ENCODE measurements at places on chromosomes 16 and 17. TPM values are rescaled to one million over a fixed set of nuclear protein-coding genes. Genes with fewer than 3 reads are reported as not detected.
A peak's percentile ranks its signal among the peaks of the same experiment; 100 is the strongest.

Gene CDC6
- 24.1 TPM for total RNA-seq

Gene NOS2
- total RNA-seq = 0.70 TPM

Gene DYNLRB2
- total RNA-seq = 5.3 TPM

Gene CHMP6
- 32.7 TPM for total RNA-seq

DNA sequence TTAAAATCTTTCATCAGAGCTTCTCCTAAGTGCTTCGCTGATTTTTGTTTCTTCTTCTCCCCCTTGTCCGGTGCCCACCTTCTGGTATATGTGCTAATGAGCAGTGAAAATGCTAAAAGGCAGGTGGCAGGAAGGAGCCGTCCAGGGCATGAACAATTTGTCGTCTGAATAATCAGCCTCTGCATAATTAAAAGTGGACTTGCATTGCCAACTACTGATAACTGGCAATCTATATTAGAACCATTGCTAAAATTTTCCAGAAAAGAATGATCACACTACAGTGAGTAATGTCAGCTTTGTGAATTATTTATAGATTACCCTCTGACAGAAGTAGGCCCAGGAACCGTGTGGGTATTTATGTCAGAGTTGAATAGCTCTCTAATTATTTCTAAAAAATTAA is 28.1 kb downstream of the SERPINF1 start:
- H3K4me1 ChIP-seq = peaks cover 28% of the 10 kb centered on the region
- peaks cover 21% of the 10 kb centered on the region for H3K36me3 ChIP-seq
- no peak overlapping the region for H3K27ac ChIP-seq
- no peak for DNase-seq

- H3K4me1 ChIP-seq = no peaks in the 10 kb centered on the region
- no peaks in the 10 kb centered on the region for H3K27me3 ChIP-seq
- peaks cover 2% of the 10 kb centered on the region for H3K36me3 ChIP-seq
- no peak overlapping the region for H3K27ac ChIP-seq
These were observed 10.7 kb downstream of the CTC1 start for GRCh38 chr17:8237175-8237574.

DNA sequence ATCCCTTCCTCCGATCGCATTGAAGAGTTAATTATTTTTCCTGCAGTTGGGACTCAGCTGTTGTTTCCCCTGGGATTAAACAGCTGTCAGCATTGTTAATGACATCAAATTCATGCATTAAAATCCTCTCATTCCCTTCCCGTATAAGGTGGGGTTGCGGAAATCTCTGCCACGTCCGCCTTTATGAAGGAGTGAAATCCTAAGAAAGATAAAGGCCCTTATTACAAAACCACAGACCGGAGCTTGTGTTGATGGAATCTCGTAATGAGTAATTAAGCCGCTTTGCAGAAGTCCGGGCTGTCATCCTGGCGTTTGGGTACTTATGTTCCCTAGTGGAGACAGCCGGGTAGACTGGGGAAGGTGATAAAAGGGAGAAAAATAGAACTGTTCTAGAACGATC is 627.6 kb downstream of the MAF start:
- no peak overlapping the region for H3K4me3 ChIP-seq
- no peak overlapping the region for H3K27ac ChIP-seq
- no peak for DNase-seq

- no peaks in the 10 kb centered on the region for H3K27me3 ChIP-seq
- DNase-seq = no peak
- H3K36me3 ChIP-seq = no peaks in the 10 kb centered on the region
- H3K4me3 ChIP-seq = no peak overlapping the region
These were observed 19.9 kb downstream of the CFAP20 start for GRCh38 chr16:58109330-58109729.

DNA sequence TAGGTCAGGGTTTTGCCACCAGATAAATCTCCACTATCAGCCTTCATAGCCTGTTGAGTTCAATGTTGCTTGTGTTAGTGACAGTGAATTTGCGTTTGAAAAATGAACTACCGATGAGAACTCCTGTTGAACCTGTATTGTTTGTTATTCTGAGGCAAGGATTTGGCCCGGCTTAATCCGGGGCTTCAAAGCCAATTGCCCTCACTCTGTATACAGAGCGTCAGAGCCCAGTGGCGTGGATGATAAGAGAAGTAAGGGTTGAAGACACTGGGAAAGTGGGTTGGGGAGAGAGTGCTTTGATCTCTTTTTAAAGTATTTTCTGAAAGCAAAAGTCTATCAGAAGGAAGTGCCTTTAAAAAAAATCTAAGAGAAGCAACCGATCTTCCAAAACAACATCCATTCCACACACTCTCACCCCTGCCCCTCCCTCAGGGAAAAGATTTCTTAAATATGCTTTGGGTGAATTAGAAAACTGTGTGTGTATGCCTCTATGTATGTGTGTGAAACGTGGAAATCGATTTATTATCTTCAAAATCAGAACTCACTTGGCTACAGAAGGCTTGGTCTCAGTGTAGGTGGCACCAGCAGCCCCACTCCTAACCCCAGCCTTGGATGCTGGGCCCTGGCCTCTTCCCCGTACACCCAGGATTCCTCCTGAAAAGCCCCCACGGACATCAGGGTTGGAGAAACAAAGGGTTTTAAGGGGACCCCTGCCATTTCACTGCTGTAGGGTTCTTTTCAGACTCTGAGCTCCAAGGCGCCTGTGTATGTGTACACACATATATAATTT is 8.8 kb downstream of the TBX4 start:
- peaks cover 65% of the 10 kb centered on the region for H3K27me3 ChIP-seq
- H3K36me3 ChIP-seq = no peaks in the 10 kb centered on the region
- H3K27ac ChIP-seq = peak overlapping the region; percentile 7
- no peak overlapping the region for H3K4me3 ChIP-seq
- peak; percentile 92 for DNase-seq

GRCh38 chr16:23597003-23597756 is 1.1 kb upstream of the NDUFAB1 start:
- H3K4me3 ChIP-seq = no peak overlapping the region
- H3K27me3 ChIP-seq = no peaks in the 10 kb centered on the region
- H3K4me1 ChIP-seq = peaks cover 34% of the 10 kb centered on the region
- DNase-seq = no peak
- no peak overlapping the region for H3K27ac ChIP-seq

DNA sequence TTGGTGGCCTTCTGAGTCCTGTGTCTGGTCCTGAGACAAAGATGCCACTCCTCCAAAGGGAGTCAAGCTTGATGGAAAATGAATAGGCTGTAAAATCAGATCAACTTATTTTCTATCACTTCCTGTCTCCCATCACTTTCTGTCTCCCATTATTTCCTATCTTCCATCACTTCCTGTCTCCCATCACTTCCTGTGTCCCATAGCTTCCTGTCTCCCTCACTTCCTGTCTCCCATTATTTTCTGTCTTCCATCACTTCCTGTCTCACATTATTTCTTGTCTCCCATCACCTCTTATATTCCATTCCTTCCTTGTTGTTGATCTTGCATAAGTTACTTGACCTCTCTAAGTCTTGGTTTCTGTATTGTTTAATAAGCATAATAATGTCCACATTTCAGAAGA is 418.5 kb upstream of the EEF2KMT start:
- H3K27ac ChIP-seq = no peak overlapping the region
- H3K4me1 ChIP-seq = no peaks in the 10 kb centered on the region
- DNase-seq = no peak
- no peak overlapping the region for H3K4me3 ChIP-seq

- H3K4me1 ChIP-seq = no peaks in the 10 kb centered on the region
- DNase-seq = no peak
- no peak overlapping the region for H3K27ac ChIP-seq
- H3K27me3 ChIP-seq = peaks cover 21% of the 10 kb centered on the region
These were observed 63.3 kb downstream of the HAPSTR1 start for GRCh38 chr16:9154567-9155410.

DNA sequence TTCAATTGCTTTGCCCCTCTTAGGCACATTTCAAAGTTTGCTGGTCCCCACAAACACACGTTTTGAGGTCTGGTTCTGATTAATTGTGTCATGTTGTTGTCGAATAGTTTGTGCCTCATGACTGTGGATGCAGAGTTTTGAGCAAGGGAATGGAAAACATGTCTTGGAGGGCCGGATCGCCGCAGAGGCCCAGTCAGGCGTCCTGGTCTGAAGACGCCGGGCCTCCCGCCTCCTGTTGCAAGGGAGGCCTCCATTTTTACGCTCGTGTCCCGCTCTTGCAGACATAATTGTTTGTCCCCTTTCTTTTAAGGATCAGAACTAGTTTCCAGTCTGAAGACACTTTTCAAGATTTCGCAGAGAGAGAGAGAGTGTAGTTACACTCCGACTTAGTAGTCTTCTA is 3.2 kb downstream of the NTN1 start:
- DNase-seq = no peak
- peaks cover 10% of the 10 kb centered on the region for H3K4me1 ChIP-seq
- no peak overlapping the region for H3K4me3 ChIP-seq
- no peak overlapping the region for H3K27ac ChIP-seq

DNA sequence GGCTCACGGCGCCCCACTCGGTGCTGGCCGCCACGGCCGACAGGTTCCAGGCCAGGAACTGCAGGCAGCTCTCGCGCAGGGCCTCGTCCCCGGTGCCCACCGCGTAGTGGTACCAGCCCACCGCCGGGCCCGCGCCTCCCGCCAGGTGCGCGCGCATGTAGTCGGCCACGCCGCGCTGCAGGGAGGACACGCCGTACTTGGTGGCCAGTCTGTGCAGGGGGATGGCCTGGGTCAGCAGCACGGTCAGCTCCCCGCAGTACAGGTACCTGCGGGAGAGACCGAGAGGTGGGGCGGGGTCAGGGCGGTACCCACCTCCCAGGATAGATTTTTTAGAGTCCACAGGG is 4.2 kb downstream of the BTBD17 start:
- DNase-seq = no peak
- H3K27ac ChIP-seq = no peak overlapping the region

DNA sequence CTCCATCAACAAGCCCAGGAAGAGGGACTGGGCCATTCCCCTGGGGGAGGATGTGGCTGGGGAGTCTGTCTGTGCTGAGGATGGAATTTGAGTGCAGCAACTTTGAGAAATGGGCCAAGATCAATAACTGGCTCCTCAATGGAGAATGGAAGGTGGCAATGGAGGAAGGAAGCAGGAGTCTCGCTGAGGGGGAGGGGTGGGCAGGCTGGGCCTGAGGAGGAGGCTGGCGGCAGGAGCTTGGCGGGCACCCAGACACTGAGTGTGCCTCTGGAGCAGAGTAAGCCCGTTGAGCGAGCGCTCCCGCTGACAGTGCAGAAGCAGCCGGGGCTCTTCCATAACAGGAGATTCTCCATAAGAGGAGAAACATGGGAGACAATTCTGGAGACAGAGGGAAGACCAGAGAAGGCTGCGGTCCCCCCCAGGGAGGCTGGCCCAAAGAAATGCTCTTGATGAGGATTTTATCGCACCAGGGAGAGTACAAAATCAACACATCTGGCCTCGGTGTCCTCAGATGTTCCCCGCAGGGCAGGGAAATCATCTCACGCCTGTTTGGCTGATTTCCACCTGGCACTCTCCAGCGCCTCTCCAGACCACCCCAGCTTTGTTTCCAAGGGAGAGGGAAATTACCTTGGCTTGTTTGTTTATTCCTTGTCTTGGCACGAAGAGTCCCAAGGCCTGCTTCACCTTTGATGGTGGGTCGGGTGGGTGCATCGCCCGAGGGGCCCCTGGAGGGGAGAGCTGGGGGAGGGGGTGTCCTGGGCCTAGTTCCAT is 2.8 kb upstream of the MMP15 start:
- peak; percentile 84 for DNase-seq
- no peak overlapping the region for H3K4me3 ChIP-seq
- H3K4me1 ChIP-seq = peaks cover 70% of the 10 kb centered on the region
- no peaks in the 10 kb centered on the region for H3K27me3 ChIP-seq
- peaks cover 25% of the 10 kb centered on the region for H3K36me3 ChIP-seq

Data from left lung (tissue), 14 donors.